Esophagus squamous epithelium (tissue), 5 donors: ENCODE measurements at places on chromosomes 4 and X. TPM values are rescaled to one million over a fixed set of nuclear protein-coding genes. Genes with fewer than 3 reads are reported as not detected.
A peak's percentile ranks its signal among the peaks of the same experiment; 100 is the strongest.

DNA sequence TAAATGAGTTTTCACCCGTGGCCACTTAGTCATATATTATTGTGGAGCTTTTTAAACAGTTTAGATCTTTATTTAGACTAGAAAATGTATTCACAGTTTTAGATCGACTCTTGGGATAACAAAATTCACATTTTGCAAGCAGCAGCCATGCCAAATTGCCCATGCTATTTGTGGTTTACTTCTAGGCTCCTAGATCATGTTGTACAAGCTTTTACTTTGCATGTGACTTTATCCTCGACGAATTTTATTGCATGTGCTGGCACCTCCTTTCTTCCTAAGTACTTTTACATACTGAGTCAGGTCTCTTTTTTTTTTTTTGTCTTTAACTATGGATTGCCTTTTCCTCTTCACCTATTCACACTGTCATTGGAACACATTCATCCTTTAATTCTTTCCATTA, 23.2 kb downstream of the BBS12 start:
- no peak for DNase-seq

DNA sequence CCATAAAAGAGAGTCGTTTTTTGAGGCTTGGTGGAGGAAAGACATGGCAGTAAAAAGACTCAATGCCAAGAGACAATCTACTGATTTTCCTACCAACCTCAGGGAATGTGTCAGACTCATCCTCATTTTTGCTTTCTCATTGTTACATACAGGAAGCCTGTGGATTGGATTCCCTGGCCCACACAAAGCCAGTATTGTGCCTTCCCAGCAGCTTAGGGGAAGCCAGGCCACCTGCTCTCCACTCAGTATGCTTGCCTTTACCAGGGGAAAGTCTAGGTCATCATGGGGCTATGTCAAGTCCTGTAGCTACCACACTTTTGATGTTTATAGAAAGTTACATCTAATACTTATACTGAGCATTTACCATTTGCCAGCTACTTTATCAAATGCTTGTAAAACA, 11.0 kb downstream of the BMX start:
- no peak for DNase-seq

DNA sequence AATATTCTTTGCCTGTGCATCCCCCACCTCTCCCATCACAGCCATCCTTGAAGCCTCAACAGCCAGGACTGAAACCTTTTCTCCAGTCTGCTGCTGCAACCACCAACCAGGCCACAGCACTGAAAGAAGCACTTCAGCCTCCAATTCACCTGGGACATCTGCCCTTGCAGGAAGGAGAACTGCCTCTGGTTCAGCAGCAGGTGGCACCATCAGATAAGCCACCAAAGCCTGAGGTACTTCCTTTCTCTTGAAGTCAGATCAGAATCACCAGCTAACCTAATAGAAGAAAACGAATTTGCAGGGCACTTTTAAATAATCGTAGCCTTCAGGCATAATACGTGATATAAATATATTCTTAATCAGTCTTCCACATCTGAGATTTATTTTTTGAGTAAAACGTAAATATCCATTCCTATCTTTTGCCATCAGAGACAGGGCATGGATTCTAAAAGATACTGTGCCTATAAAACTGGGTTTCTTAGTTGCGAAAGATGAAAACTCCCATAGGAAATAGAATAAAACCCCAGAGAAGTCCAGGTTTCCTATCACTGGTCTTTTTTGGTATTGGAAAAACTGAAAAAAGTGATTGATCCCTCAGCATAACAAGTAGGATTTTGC, 9.5 kb downstream of the AMBN start:
- DNase-seq, result no peak

DNA sequence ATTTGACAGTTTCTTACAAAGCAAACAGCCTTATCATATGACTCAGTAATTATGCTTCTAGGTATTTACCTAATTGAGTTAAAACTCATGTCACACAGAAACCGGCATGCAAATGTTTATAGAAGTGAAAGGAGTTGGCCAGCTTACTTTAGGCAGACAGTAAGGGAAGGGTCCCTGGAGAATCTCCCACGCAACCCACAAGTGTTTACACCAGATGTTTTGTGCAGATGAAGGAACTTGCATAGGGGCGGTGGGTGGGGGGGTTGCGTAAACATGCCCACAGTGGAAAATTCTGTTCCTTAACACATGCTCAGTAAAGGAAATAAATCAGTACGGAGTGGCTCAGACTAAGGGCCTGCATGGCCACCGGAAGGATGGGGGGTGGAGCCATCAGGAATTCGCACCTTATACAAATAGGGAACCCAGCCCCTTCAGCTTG, 330.5 kb upstream of the AADAT start:
- DNase-seq, result no peak

GRCh38 chrX:115624916-115625315, 63.9 kb downstream of the PLS3 start:
- DNase-seq, result no peak

GRCh38 chr4:169270810-169271691, at the start of gene SH3RF1:
Gene SH3RF1, minus strand, starts transcription at chr4:169270956. Its CDS starts 1,744 bp downstream, at chr4:169269212.
- peak; percentile 11 for DNase-seq

DNA sequence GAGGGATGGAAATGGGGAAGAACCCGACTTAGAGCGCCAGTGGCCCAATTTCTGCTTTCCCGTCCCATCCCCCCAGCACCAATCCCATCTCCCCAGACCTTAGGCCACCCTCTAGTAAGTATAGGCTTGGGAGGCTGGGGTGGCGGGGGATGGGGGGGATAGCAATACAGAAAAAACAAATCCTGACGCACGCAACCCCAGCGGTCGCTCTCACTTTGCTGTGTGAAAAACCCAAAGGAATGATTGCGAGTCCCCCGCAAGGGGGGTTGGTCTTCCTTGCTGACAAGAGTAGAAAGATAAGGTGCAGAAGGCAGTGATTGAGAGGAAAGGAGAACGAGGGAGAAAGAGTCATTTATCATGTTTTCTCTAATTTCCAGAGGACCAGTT, 863 bp downstream of the CPE start:
- DNase-seq, result no peak

- DNase-seq, result no peak
Observed at GRCh38 chr4:182062936-182063335, 180.3 kb upstream of the TENM3 start.

- DNase-seq, result no peak
Observed at GRCh38 chrX:20906571-20906970, 467.6 kb upstream of the CNKSR2 start.

GRCh38 chr4:140070366-140070765, 83.6 kb downstream of the MAML3 start:
- DNase-seq, result no peak

DNA sequence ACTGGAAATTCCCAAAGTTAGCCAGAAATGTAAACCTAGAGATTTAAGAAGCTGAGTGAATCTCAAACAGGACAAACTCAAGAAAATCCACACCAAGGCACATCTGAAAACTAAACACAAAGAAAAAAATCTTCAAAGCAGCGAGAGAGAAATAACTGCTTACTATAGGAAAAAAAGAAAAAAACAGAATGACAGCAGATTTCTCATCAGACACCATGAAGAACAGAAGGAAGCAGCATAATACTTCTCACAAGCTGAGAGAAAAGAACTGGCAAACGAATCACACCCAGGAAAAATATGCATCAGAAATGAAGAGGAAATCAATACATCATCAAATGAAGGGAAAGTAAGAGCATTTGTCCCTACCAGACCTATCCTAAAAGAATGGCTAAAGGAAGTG, 236.3 kb upstream of the ADAMTS3 start:
- DNase-seq, result no peak

DNA sequence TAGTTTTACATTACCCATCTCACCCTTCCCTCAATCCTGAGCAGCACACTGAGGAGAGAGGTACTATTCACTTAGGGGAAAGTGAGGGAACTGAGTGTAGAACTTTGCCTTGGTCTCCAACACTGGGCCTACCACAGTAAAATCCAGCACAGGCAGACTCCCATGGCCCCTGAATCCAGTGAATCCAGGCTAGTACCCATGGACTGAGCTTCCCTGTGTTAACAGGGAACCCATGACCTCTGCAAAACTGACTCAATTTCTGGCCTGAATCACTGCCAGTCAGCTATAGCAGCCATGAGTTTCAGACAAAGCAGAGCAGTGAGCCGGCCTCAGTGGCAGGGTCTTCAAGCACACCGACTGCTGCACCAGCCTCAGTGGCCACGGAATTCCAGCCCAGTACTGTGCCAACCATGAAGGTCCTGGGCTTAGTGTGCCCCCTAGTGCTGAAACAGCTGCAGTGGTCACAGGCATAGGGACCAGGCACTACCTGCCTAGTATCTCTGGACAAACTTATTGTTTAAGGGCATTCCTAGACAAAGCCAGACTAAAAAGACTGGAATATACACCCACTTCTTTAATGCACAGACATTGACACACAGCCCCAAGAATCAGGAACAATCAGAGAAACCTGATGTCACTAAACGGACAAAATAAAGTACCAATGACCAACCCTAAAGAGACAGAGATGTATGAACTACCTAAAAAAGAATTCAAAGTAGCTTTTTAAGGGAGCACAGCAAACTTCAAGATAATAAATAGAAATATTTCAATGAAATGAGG, 127.4 kb upstream of the RPL34 start:
- no peak for DNase-seq

DNA sequence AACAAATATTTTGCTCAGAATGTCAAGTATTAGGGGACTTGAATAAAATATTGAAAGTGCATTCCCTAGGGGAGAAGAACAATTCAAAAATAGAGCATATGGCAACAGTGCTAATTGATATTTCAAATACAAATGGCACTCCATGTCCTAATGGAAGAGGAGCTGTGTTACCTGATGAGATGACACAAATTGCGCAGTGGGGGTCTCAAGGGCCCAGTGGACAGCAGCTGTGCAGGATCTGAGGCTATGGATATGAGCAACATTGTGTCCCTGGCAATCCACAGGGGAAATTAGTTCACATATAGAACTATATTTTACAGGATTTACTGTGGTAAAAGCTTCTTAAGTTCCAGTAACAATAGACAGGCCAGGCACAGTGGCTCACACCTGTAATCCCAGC, 17.4 kb upstream of the USP46 start:
- DNase-seq, result no peak

GRCh38 chr4:119835613-119835910, 207.0 kb upstream of the PDE5A start:
- DNase-seq, result no peak

GRCh38 chr4:116358633-116359222, 726.6 kb downstream of the TRAM1L1 start:
- no peak for DNase-seq

DNA sequence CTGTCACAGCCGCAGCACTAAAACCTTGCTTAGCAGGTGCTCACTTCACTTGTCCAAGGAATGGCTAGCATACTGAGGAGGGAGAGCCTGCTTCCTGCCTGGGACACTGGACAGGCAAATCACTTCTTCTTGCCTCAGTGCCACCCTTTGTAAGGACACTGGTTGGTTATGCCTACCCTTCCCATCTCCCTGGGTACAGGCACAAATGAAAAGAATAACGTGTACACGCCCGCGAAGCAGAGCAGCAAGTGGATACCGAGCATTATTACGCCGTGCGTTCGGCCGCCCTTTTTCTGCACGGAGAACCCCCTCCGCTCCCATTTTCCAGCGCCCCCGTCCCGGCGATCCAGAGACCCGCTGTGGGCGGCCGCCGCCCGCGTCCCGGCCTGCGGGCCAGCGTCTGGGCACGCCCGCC, 338 bp upstream of the KLHL2 start:
- no peak for DNase-seq

DNA sequence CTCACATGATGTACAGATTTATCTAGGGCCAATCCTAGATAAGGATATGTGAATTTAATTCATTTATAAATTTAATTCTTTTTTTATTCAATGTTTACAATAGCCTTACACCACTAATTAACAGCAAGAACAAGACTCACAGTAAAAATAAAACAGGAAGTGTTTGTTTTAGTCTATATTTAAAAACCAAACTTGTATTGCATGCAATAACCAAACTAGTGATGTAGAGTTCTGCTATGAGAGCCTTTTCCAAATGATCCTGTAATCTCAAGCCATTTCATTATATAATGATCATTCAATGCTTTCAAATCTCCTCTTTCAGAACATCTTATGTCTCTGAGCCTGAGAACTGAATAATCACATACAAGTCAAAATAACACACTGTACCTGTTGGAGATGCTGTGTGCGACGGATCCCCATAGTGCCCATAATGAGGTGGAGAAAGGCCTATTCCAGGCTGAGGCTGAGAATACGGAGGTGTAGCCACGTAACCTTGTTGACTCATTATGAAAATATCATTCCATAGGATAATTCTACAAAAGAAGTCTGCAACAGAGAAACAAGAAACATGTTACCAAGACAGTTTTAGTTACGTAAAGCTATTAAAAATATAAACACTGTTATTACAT, 2.6 kb downstream of the SEC24D start:
- DNase-seq, result no peak

DNA sequence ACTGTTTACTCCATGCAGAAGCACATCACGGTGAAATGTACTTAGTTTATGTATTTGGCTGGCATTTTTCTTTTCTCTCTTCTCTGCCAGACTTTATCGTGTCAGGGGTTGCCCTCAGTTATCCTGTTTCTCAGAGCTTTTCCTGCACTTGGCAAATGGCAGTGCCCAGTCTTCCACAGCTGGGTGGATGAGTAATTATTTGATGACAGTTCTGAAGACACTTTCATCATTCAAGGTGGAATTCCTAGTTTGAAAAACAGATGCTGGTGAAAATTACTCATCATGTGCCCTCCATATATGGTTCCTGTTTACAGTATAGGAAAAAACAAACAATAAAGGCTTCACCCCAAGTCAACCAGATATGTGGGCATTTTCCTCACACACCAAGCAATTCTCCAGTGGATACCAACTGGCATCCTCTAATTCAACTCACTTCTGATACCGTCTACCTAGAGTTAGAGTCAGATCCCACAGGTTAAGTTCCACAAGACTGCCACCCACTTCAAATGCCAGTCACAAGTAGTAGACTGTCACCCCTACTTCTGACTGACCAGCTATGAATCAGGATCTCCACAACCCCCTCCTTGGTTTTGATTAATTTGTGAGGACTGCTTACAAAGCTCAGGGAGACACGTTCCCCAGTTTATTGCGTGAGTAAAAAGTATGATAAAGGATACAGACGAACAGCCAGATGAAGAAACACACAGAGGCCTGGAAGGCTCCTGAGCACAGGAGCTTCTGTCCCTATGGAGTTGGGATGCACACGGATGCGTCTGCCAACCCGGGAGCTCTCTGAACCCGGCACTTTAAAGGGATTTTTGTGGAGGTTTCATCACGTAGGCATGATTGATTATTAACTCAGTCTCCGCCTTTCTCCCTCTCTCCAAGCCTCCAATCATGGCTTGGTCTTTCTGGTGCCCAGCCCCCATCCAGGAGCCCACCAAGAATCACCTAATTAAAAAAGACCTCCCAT, 72.9 kb downstream of the CLDN34 start:
- no peak for DNase-seq

GRCh38 chr4:24065974-24066373, 176.1 kb upstream of the PPARGC1A start:
- no peak for DNase-seq

- no peak for DNase-seq
Observed at GRCh38 chrX:138034136-138034535, 468.2 kb downstream of the ZIC3 start.

GRCh38 chrX:47189906-47190305, 3.7 kb upstream of the UBA1 start:
- DNase-seq, result no peak

- DNase-seq, result no peak
Observed at GRCh38 chr4:139555705-139556070, 331 bp downstream of the SETD7 start.

GRCh38 chrX:72430405-72430968, 124.8 kb upstream of the CITED1 start:
- DNase-seq, result no peak

Gene PPARGC1A
- total RNA-seq, result 4.0 TPM

Gene CYTL1
- not detected for total RNA-seq

Gene KIF4A
- total RNA-seq, result 3.1 TPM

Gene ANTXR2
- total RNA-seq, result 60.3 TPM

Gene TSPAN7
- total RNA-seq, result 39.1 TPM

Gene DKK2
- total RNA-seq, result 0.38 TPM

Gene RIBC1
- 0.57 TPM for total RNA-seq

Gene ARL9
- total RNA-seq, result 0.38 TPM
